Heart left ventricle (tissue), 16 donors: ENCODE measurements at places on chromosomes 4 and X. TPM values are rescaled to one million over a fixed set of nuclear protein-coding genes. Genes with fewer than 3 reads are reported as not detected.

ATP11C gene
- 2.1 TPM for total RNA-seq

DNA sequence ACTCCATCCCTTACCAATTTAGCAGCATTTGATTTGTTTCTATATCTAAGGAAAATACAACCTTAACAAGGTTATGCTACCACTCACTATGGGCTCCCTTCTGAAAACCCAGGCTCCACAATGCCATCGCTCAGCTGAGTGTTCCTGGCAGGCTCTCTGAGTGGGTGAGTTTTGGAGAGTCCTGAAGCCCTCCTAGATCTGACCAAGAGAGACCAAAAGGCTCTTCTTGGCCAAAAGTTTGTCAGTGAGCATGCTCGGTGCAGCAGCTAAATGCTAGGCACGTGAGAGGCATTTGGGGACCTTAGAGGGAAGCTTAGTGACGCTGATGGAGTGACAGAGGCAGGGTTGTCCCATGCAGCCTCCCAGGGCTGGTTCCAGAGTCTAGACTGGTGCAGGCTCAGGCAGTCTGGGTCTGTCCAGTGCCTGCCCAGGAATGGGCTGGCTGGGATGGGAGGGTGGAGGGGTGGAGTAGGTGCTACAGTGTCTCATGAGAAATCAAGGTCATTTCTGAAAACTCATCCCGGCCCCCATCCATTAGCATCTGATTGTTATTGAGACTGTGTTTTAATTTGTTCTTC, 346.8 kb downstream of the NR3C2 start:
- DNase-seq = no peak

GRCh38 chr4:72448231-72448630, 120.8 kb downstream of the ADAMTS3 start:
- DNase-seq = no peak

GRCh38 chr4:3471886-3472285, 8.8 kb downstream of the DOK7 start:
- no peak for DNase-seq

GRCh38 chr4:173005912-173006633, 162.5 kb upstream of the GALNT7 start:
- no peak for DNase-seq

GRCh38 chr4:182478475-182478874, 235.3 kb downstream of the TENM3 start:
- no peak for DNase-seq
